Activated CD8-positive, alpha-beta memory T cell treated with anti-CD3 and anti-CD28 coated beads for 1 hour (primary cell): ENCODE measurements at places on chromosomes 3 and 15.

- DNase-seq: no peak
Measured at GRCh38 chr15:36926427-36926825, 173.9 kb downstream of the MEIS2 start.

DNA sequence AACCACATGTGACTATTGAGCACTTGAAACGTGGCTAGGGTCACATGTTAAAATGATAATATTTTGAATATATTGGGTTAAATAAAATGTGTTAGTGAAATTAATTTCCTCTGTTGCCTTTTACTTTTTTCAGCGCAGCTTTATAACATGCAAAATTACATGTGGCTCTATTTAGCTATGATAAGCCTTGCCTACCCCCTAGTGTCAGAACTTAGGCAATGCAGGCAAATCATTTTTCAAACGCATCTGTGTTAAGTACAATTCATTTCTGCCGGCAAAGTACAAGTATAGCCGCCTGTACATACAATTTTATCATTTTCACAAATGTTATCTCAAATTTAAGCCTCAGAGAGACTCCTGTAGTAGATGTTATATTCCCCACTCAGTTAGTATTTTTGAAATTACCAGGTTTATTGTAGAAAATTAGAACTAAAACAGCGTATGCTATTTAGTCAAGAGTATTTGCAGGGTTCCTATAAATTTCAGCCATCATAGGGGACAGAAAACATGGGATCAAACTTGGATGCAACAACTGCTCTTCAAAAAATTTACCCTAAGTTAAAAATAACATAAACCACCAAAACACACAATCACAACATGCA, 56.1 kb downstream of the TAFA4 start:
- no peak for DNase-seq

DNA sequence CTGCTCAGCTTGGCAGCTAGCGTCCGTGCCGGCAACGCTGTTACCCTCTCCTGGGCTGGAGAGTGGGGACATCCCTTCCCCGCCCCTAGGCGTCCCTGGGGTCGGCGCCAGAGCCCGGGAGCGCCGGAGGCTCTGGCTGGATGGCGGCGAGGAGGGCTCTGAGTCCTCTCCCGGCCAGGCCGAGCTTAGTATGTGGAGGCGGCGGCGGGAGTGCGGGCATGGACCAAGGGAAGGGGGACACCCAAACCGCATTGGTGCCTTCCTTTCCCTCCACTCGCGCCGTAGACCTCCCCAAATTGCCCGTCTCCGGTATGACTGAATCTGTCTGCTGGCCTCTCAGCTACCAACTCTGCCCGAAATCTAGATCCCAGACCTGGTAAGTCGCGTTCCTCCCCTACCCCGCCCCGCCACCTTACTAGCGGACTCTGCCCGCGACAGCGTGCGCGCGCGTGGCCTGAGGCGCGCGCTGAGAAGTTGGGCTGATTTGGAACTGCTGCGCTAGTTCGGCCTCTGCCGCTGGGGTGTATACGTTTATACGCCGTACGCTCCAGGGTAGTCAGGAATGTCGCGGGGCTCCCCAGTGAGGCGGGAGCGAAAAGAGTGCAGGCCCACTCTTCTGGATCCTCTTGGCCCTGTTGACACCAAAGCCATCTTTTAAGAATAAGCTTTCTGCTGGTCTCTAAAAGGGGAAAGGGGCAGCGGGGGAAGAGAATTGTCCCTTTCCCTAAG, 12.2 kb downstream of the ZIC1 start:
- no peak for DNase-seq

DNA sequence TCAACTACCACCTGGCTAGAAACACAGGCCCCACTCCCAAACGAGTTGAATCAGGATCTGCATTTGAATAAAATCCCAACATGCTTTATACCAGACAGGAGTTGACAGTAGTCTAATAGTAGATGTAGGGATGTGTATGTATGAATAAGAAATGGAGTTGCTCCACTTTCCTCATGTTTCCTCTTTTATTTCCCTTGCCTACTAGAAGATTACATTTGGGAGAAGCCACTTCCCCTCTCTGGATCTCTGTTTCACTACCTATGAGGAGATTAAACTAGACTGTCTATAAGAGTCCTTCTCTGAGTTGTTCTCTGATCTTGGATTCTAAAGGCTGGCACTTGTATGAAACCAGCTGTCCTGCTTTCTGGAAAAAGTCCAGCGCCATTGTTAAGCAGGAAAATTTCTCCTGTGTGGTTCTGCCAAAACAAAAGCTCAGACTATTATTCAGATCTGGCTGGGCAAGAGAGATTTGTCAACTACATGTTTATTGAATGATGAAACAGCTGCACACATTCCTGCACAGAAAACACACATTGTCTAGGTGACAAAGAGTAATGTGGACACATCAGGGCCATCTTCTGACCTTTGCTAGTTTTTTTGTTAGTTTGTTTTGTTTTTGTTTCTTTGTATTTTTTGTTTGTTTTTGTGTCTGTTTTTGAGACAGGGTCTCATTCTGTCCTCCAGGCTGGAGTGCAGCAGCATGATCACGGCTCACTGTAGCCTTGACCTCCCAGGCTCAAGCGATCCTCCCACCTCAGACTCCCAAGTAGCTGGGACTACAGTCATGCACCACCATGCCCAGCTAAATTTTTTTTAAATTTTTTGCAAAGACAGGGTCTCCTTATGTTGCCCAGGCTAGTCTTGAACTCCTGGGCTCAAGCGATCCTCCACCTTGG, 29.9 kb downstream of the ACP3 start:
- no peak for DNase-seq

DNA sequence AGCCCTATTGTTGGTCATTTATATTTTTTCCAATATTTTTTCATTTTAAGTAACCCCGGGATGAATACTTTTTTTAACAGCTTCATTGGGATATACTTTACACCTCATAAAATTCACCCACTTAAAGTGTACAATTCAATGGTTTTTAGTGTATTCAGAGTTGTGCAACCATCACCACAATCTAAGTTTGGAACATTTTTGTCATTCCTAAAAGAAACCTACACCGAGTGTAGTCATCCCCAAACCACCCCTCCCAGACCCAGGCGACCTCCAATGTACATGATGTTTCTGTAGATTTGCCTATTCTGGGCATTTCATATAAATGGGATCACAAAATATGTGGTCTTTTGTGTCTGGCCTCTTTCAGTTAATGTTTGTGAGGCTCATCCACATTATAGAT, 118.3 kb upstream of the FRMD4B start:
- DNase-seq: no peak

DNA sequence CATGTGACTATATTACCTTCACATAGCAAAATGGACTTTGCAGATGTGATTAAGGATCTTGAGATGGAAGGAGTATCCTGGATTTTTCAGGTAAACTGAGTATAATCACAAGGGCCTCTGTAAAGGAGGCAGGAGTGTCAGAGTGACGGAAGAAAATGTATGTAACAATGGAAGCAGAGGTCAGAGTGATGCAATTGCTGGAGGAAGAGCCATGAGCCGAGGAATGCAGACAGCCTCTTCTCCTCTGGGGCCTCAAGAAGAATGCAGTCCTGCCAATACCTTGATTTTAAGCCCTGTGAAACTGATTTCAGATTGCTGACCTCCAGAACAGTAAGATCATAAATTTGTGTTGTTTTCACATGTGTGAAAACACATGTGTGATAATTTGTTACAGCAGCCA, 15.1 kb downstream of the HEMK1 start:
- no peak for DNase-seq

- DNase-seq: no peak
Measured at GRCh38 chr3:127978636-127979035, 63.6 kb downstream of the KBTBD12 start.

GRCh38 chr3:174755833-174756829, 103.0 kb upstream of the NAALADL2 start:
- DNase-seq: no peak

GRCh38 chr15:78726870-78727551, 84.3 kb downstream of the ADAMTS7 start:
- DNase-seq: no peak

GRCh38 chr15:71853543-71853942, 43.2 kb downstream of the NR2E3 start:
- DNase-seq: no peak

- DNase-seq: no peak
Measured at GRCh38 chr15:89007989-89008388, 80.3 kb upstream of the ABHD2 start.

- DNase-seq: no peak
Measured at GRCh38 chr3:43773273-43774094, 82.7 kb downstream of the ABHD5 start.

DNA sequence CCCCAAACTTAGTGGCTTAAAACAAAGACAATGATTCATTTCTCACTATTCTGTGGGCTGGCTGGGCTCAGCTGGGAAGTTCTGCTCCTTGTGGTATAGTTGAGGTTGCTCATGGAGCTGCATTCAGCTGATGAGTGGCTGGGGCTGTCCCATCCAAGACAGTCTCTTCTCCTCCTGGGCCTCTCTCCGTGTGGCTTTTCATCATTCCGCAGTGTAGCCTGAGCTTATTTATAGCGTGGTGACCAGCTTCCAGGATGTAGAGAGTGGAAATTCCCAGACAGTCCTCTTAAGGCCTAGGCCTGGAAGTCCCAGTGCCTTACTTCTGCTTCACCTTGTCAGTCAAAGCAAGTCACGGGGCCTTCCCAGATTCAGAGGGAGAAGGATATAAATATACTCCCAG, 136.7 kb upstream of the DAZL start:
- no peak for DNase-seq

DNA sequence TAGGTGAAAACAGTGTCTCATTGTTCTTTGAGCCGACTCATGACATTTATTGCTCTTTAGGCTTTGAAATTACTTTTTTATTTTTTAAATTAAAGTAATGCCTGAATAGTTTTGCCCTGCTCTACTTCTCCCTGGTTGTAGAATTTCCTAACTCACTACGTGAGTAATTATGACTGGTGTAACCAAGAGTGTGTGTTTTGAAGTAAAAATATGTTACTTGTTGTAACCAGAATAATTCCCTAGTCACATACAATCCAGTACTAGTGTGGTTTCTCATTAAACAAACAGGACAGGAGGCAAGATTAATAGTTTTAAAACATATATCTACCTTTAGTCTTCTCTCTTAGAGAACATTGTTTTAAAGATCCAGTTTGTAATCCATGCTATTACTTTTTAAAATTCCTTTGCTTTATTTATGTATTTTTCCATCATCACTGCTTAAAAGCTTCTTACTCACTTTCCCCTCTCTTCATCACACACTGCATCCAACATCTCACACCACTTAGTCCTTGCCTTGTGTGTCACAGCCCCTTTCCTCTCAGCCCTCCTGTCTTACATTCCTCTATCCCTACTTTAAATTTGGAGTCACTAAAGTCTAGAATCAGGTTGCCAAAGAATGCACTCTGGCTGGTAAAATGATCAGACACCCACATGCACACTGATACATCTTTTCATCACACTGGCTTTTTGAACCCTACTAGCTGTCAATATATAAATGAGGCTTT, 219.7 kb downstream of the WNT5A start:
- no peak for DNase-seq

DNA sequence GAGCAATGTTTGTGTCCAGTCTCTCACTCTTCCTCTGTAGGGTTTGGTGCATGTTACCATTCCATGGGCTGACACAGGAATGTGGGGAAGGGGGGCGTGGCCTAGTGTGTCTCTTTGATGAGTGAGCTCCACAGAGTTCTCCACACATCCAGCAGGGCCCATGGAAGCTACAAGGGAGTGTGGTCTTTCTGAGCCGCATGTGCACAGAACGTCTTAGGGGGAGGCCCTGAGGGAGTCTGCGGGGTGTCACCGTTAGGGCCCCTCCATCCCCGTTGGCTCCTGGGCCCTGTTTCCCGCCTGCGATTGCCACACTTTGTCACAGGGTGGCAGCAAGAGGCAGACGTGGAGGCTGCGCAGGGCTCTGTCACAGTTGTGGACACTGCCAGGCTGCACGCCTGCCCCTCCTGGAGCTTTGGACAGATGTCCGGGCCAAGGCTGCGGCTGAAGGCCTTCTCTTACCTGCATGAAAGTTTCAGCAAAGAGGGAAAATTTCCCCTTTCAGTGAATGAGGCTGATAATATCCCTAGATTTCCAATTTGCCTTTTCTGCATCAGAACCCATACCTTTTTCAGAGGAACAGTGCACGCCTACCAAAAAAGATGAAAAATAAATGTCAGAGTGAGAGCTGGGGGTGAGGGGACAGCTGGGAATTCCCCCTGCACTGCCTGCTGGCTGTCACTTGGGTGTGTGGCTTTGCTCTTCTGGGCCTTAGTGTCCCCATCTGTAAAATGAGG, 24.3 kb downstream of the CACNA2D3 start:
- DNase-seq: no peak

- DNase-seq: no peak
Measured at GRCh38 chr3:53181024-53181371, 20.0 kb downstream of the PRKCD start.

GRCh38 chr3:9806688-9807589, 3.1 kb upstream of the TTLL3 start:
- no peak for DNase-seq

- no peak for DNase-seq
Measured at GRCh38 chr3:187165144-187165543, 25.8 kb upstream of the RPL39L start.

- DNase-seq: no peak
Measured at GRCh38 chr3:14822670-14823390, 4.1 kb downstream of the FGD5 start.

DNA sequence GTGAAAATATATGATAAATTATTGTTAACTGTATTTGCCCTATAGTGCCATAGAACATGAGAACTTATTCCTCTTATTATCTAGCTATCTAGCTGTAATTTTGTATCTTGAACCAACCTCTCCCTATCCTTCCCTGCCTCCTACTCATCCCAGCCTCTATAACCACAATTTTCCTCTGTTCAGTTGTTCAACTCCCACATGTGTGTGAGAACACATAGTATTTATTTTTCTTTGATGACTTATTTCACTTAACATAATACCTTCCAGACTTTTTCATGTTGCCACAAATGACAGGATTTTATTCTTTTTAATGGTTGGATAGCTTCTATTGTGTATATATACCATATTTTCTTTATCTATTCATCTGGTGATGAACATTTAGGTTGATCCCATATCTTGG, 85.4 kb upstream of the SUCLG2 start:
- no peak for DNase-seq

- DNase-seq: no peak
Measured at GRCh38 chr15:39672666-39673065, 91.8 kb downstream of the THBS1 start.

DNA sequence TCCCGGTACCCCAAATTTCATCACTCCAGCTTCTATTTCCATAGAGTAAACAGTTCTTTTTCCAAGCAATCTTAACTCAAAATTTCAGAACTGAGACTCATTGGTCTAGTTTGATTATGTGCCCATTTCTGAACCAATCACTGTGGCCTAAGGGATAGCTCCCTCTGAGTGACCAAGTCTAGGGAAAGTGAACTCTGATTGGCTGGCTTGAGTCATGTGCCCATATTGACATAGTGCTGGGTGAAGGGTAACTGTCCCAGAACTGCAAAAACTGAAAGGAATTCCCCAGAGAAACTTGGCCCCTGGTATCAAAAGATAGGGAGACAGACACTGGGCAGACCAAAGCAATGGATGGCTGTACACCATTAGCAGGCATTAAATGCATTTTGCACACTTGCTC, 171.2 kb upstream of the WNT5A start:
- DNase-seq: no peak

- DNase-seq: no peak
Measured at GRCh38 chr3:3151513-3151912, 24.8 kb downstream of the TRNT1 start.

GRCh38 chr3:71317749-71318457, 265.6 kb downstream of the FOXP1 start:
- no peak for DNase-seq
